ENCODE measurements at places on chromosomes 16 and 17.

DNA sequence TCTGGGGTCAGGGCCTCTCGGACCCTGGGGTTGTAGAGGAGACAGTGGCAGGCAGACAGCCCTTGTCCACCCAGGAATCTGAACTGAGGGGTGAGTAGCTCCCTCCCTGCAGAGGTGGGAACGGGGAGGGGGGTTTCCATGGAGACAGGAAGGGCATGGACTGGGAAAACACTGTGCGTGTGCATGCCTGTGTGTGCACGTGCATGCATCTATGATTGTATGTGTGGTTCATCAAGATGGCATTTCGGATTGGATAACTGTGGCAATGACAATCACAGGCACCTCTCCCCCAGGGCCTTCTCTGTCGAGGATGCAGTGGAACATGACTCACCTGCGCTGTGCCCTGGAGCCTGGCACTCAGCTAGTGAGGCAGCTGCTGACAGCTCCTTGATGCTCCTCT is 6.1 kb upstream of the CD300C start:
- no peak for DNase-seq

- no peak for DNase-seq
Observed at GRCh38 chr17:7393613-7394451, 493 bp downstream of the PLSCR3 start.

DNA sequence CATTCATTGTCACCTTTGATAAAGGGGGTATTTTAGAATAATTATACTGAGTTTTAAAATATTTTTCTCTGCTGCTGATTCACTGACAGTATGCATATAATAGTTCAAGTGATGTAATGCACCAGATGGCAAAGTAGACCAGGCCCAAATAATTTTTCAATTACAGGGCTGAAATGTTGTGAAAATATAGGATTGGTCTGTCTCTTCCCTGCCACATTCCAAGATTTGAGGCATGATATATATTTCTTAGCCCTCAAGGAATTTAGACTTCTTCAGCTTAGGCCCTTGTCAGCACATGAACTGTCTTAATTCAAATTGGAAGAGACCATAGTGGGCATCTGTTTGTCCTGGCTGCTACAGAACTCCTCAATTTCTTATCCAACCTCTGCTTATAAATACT is 39.2 kb upstream of the SLC12A3 start:
- DNase-seq: no peak

DNA sequence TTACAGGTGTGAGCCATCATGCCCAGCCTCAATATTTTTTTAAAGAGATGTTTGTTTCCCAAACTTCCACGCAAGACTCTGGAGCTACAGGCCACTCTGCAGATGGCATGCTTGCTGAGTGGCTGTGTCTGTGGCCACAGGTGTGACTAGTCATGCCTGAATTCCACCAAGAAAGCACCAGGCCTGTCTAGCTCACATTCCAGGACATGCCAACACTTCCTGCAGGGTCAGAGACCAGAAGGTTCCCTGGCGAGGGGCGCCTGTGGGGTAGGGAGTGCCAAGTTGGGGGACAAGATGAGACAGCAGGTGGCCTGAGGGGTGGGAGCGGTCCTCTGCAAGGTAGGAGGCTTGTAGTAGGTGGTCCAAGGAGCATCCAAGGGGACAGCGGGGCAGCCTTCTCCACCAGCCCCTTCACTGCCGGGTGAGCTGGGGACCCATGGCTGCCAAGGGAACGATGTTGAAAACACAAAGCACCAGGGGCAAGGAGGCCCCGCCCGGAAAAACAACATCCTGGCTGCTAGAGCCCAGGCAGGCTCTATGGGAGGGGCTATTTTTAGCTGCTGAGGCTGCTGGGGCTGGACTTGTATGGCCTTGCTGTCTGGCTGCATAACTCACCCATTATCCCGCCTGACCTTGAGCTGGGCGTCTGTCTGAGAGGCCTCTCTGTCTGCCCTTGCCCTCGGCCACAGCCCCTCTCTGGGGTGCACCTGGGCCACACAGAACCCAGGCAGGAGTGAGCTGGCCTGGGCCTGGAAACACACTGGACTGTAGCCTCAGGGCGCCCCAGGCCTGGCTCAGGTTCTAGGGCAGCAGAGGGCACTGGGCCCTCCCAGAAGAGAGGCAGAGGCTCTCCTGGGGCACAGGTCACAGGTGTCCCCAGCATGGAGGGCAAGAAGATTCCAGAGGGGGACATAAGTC is 5.7 kb downstream of the TRIM47 start:
- DNase-seq: peak; percentile 47

DNA sequence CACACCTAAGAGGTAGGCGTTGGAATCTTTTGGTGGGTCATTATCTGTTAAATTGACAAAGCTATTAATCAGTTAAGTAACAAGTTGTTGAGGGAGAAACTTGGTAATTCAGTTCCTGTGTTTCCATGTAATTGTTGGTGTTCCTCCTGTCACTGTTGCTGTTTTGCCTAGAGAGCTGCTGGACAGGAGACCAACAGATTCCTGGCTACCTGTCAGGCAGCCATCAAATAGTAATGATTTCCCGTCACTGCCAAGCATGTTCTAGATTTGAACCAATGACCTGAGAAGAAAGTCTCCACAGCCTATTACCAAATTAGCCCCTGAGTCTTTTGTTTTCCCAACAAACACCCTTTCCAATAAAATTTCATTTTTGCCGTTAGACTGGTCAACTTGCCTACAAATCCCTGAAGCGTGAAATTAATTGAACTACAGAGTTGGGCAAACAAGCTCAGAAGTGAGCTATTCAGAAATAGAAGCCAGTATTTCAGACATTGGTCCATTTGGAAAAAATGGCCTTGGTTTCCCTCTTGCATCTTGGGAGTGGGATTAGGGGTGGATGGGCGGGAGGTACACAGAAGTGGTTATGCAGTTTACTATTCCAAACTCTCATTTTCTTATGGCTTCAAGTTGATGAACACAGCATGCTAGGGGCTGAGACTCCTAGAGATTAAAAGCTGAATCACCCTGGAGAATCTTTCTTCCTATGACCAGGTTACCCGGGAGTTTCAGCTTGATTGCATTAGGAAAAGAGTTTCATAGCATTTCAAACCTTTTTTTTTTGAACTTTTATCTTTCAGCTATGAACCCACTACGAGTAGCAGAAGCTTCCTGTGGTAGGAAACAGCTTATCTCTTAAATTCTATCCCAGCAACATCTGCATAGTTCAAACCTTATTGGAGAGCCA is 262.8 kb upstream of the MAF start:
- DNase-seq: no peak

All from putamen (tissue), 1 donor.